Left hindlimb (tissue), 1 donor: ENCODE measurements at places on chromosomes 11 and 22.

- no peak for DNase-seq
Measured at GRCh38 chr11:68337399-68337835, 25.0 kb downstream of the LRP5 start.

DNA sequence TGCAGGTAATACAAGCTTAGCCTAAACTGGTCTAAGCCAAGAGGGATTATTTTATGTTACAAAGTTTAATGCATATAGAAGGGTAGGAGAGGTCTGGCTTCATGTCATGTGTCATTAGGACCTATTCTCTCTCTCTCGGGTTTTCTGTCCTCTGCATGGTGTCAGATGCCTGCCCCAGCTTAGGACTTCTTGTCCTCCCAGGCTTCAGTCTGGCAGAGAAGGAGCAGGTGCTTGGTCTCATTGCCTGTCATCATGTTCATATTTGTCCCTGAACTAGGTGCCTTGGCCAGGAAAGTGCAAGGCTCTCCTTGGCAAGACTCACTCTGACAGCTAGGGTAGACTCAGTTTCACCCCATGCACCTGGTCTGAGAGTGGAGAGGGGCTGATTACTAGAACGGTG is 126.3 kb downstream of the ADAMTS15 start:
- no peak for DNase-seq

DNA sequence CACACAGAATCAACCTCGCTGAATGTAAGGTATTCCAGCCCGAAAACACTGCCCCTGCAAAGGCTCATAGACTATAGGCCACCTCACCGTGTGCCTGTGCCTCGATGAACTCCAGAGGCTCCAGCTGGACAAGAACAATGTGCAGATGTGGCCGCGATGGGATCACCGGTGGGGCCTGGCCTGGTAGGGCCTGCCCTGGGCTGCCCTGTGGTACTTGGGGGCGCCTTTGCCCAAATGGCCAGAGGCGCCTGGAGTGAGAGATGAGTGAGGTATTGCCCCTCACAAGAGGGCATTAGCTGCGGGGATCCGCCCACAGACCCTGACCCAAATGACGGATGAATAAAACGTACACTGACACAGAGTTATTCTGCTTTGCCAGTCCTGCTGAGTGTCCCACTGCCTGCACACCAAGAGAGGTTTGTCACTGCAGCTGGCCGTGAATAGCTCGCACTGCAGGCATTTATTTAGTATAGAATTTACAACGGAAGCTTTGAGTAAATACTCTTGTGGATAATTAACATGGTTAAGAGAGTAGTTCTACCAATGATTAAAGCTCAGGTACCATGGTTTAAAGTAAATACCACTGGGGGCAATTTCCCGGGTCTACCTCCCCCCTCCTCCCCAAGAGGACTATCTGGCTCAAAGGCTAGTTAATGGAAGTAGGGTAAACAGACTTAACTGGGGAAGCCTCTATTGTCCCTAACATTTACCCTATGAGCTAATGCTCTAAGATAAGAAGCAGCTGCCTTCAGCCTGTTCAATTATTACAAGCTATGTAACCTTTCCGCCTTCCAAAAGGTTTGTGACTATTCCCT is 101.1 kb upstream of the IGLL5 start:
- no peak for DNase-seq

DNA sequence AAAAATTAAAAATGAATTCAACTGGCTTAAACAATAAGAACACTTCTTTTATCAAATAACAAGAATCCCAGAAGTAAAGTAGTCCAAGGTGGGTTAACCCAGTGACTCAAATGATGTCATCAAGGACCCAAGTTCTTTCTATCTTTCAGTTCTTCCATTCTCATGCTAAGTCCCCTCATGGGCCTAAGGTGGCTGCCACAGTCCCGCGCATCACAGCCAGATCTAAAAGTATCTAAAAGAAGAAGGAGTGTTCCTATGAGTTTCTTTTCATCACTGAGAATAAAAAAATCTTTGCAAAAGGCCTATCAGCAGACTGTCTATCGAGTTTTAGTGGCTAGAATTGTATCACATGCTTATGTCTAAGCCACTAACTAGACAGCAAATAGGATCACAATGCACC is 37.2 kb upstream of the LDLRAD3 start:
- DNase-seq: no peak

- no peak for DNase-seq
Measured at GRCh38 chr22:50015451-50016307, 3.1 kb upstream of the IL17REL start.

- DNase-seq: no peak
Measured at GRCh38 chr11:95084509-95084908, 5.1 kb upstream of the ENDOD1 start.

- DNase-seq: no peak
Measured at GRCh38 chr11:123321636-123322035, 108.4 kb upstream of the GRAMD1B start.

DNA sequence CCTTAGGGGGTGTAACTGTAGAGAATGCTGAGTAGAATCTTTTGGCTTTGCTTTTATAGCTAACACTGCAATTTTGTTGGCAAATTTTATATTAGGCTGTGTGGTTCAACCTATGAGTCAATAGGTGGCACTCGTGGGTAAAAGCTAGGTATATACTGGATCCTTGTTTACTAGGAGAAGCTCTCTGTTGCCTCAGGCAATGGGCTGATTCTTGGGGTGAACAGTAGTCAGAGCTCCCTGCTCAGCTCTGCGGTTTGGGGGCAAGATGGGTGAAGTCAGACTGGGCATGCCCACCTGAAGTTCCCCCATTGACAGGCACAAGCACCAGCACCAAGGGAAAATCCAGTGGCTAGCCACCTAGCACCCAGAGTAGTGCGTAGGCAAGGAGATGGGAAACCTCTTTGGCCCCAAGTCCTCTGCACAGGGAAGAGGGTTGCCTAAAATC is 238.7 kb downstream of the FAM181B start:
- DNase-seq: no peak

DNA sequence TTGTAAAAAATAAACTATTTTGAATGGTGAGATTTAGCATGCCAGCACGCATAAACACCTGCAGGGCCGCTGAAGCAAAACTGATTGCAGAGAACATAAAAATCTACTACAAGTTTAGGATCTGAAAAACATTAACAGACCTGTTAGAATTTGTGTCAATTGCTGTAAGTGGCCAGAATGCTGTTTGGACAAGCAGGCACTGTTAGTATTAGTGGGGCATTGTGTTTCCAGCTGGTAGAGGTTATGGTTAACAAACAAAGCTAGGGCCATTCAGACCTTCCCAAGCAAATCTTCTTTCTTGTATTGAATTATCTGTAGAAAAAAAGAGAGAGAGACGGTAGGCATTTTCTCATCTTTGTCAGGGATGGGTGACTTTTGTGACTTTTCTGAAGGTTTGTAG is 57.6 kb upstream of the OLFML1 start:
- DNase-seq: no peak
